ENCODE measurements at places on chromosomes 2 and 18.

DNA sequence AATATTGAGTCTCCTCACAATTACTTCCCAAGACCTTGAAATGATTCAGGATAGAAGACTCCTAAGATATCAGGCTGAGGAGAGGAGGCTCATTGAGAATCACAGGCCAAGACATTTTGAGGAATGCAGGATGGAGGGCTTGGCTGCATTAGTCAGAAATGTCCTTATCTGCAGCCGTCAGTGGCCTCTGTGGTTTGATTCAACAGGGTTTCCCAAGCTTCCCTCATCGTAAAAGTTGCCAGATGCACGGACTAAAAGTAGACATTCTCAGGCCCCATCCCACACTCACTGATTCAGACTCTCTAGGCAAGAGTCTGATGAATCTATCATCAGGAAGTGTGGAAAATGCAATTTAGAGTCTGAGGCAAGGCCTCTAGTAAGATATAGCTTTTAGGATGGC is 34.0 kb upstream of the TMEM178A start:
- no peak for DNase-seq

DNA sequence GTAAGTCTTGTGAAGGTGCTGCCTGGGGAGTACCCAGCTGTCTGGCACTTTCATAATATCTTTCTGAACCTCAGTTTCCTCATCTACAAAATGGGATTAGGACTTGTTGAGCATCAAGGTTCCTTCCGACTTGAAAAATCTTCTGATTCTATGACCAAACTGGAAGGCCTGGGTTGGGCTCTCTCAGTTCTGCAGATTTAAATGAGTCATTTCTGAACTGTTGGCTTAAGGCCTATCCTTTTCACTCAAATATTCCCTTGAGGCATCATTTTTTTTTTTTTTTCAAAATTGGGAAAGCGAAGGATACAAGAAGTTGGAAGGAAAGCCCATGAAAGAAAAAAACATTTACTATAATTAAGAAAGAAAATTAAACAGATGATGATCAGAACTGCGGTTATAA is 40.8 kb upstream of the CYP1B1 start:
- no peak for DNase-seq

GRCh38 chr2:168465594-168465993 is 9.5 kb downstream of the CERS6 start:
- DNase-seq, result no peak

DNA sequence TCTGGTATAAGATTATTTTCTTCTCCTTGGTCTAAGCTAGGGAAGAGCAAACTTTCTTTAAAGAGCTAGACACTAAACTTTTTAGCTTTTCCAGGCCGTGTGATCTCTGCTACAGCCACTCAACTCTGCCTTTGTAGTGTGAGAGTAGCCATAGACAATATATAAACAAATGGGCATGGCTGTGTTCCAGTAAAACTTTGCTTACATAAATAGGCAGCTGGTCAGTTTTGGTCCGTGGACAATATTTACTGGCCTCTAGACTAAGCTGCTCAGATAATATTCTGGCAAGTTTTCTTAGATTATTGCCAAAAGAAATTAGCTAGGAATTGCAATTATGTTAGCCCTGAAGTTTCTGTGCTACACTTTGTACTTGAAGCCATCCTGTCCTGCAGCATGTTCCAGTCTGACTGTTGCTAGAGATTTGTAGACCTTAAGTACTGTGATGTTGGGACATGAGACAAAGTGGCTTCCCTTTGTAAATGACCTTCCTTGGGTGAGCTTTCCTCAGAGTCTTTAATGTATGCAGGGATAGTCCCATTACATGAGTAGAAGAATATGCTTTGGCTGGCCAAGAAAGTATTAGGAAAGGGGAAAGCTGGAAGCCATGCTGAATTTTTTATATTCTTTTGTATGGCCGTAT is 126.9 kb downstream of the SOX11 start:
- DNase-seq, result no peak

DNA sequence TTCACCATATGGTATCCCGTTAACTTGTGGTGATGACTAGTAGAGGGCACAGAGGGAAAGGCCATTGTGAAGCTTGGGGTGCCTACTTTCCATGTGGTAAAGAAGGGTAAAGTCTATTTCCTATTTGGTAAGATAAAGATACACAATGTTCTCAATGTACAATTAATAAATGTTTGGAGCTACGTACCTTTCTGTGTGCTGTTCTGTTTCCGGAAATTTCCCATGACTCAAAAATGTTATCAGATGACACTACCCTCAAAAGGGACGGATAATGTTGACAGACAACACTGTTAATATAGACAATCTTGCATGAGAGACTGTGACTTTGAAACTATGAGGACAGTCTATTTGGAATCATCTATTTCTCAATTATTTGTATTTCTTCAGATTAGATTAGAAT is 4.2 kb upstream of the SULT1C3 start:
- DNase-seq, result no peak

All from right renal pelvis (tissue), 4 donors.